ENCODE measurements at places on chromosomes 5 and 9.

GRCh38 chr9:9950813-9951212 is 662.0 kb downstream of the PTPRD start:
- no peak for DNase-seq

DNA sequence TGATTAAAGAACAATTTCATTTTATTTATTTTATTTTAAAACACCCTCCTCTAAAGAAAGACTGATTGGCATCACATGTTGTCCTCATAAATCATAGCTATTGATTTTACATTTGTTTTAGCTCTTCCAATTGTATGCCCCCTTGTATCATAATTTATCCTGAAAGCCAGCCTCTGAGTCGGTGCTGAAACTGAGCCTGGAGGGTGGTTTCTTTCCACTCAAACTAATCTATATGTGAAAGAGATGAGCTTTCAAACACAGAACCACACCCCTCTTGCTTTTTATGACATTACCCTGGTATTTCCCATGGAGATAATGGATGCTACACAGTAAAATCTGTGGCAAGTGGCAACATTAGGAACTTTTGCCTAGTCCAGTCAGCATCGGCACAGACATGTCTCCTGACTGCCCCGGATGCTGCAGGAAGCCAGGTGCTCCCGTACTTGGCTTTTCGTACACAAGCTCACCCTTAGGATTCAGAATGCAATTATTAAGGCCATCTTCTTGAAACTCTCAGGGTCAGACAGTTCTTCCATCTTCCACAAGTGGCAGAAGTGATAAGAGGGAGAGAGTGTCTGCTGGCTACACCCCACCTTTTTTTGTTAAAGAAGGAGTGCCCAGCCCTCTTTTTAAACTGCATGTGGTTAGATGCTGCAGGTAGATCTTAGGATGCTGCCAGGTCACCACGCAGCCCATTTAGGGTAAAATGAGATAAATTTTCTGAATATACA is 91.1 kb downstream of the SNCAIP start:
- DNase-seq, result no peak

GRCh38 chr9:116868201-116868600 is 181.1 kb downstream of the TRIM32 start:
- no peak for DNase-seq

GRCh38 chr9:132879457-132880323 is 992 bp downstream of the SPACA9 start:
- DNase-seq, result no peak

- DNase-seq, result no peak
Measured at GRCh38 chr5:180172447-180173197, 36.4 kb downstream of the RASGEF1C start.

- DNase-seq, result no peak
Measured at GRCh38 chr9:38281196-38281595, 111.3 kb upstream of the ALDH1B1 start.

- DNase-seq, result no peak
Measured at GRCh38 chr9:90961375-90961774, 159.8 kb downstream of the SYK start.

DNA sequence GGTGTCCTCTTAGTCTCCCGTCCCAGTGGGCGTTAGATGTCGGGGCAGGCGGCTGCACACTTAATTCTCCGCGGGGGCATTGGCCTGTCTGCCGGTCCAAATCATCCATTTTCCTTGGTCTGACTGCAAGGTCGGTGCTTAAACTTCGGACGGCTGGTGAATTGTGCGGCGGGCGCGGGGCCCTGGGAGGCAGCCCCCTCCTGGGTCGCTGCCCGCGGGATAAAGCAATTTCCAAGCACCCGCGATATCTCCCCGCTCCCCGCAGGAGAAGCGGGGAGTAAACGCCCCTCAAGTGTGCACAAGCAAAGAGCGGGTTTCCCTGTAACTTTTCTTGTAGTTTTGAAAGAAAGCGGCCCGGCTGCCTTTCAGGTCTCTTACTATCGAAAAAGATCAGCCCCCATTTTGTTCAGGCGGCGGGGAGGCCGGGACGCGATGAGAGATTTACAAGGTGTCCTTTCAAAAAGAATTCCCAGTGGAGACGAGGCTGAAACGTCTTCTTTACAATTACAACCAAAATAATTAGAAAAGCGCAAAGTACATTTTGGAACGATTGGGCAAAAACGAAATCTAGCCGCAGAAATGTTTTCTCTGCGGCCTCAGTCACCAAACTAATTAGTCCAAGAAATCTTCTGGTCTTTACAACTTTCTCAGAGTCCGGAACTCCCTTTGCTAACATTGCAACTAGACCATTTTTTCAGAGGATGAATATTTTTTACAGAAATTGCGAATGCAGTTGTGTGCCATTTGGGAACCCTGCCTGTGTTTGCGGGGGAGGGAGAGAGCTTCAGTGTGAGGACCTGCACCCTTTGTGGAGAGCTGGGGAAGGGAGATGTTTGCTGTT is 1.8 kb downstream of the IRX1 start:
- no peak for DNase-seq

DNA sequence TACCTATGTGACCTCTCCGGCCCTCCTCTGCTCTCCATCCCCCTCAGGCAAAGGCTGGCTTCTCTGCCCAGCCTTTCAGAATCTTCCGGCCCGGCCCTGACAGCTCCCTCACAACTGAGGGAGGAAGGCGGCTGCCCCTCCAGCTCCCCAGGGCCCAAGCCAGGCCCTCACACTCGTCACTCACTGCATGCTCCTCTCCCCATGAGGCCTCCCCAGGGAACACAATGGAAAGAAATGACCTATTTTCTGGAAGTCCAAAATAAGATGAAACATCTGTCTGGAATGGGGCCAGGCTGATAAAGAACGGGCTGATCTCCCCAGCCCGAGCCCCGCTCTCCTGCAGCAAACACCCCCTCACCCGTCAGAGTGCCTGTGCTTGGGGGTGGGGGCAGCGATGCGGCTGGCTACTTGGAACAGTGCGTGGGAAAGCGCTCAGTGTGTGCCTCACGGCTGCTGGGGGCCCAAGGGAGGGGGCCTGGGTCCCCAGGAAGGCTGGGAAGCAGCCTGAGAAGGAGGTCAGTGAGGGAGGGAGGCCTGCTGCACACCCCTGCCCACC is 11.3 kb downstream of the PDGFRB start:
- no peak for DNase-seq

DNA sequence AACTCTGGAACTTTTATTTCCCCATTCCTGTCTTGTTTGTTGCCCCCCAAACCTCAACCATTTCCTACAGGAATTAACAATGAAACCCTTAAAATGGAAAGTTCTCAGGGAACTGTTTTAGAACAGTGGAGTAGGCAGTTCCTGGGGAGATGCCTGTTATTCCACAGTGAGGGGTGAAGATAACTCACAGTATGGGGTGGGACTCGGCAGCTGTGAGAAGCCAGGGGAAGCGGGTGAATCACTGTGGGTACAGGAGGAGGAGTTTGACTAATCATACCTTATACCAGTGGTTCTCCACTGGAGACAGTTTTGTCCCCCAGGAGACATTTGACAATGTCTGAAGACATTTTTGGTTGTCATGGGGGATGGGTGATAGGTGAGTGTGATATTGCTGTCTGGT is 36.9 kb upstream of the GLRA1 start:
- DNase-seq, result no peak

GRCh38 chr9:91374939-91375338 is 13.2 kb upstream of the AUH start:
- no peak for DNase-seq

- no peak for DNase-seq
Measured at GRCh38 chr5:151248651-151249050, 4.3 kb upstream of the GM2A start.

GRCh38 chr5:131430794-131431193 is 166.9 kb downstream of the CDC42SE2 start:
- no peak for DNase-seq

DNA sequence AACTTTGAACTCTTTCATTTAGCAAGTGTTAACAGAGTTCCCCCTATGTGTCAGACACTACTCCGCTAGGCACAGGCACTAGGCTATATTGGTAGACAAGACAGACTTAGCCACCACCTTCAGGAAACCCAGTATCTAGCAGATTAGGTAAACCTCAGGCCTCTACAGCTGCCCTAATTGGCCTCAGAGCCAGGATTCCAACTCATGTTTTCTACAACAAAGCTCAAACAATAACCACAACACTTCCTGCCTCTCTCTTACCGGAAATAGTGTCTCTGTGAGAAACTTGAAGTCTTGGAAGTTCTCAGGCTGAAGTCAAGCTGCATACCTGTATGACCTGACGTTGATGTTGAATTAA is 116.6 kb upstream of the SLC44A1 start:
- DNase-seq, result peak; percentile 82

DNA sequence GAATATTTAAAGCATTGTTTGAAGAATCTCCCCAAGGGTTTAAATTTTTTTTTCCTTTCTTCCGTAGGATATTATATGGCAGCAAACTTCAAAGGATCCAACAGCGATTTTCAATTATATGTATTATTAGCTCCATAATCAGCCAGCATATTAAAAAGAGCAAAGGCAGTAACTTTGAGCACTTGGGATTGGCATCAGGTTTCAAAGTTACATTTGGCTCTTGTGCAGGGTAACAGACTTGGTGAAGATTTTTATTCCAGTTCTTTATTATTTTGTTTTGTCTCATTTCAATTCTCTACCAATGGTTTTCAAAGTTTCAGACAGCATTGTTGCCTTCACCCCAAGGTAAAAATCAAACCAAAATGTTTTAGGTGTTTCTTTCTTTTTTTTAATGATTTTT is 116.7 kb upstream of the ZNF366 start:
- no peak for DNase-seq

DNA sequence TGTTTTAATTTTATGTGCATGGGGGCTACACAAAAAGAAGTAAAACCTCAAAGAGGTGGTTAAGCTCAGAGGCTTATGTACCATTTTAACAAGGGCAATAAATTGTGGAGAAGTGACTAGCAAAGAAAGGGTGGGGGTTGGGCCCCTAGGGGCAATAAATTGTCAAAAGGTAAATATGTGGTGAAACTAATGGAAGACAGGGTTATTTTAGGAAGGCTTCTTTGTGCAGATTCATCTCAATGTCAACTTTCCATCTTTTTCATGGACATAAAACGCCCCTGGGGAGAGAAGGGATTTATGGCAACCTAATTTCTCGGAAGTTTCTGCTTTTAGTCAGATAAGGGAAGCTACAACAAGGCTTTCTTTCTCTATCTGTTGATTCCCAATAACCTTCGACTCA is 42.5 kb upstream of the GOLM1 start:
- no peak for DNase-seq

- DNase-seq, result no peak
Measured at GRCh38 chr5:56873056-56873455, 36.3 kb upstream of the SETD9 start.

DNA sequence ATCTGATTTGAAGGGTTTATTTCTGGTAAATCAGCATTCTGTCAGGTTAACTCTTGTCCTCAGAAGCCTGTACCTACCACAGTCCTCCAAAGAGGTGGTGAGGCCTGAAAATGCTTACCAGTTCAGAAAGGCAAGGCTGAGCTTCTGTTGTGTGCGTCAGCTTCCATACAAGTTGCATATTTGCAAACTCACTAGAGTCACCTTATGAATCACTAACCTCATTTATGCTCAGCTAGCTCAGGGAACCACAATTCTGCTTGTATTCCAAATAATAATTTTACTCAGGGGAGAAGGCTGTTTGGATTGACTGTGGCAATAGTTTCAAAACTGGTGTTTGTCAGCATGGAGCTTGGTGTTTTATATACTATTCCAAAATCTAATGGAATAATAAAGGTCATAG is 355.1 kb upstream of the RFX3 start:
- DNase-seq, result no peak

GRCh38 chr9:19665146-19665863 is 123.5 kb downstream of the SLC24A2 start:
- no peak for DNase-seq

GRCh38 chr5:158380661-158381060 is 521.7 kb upstream of the CLINT1 start:
- no peak for DNase-seq

DNA sequence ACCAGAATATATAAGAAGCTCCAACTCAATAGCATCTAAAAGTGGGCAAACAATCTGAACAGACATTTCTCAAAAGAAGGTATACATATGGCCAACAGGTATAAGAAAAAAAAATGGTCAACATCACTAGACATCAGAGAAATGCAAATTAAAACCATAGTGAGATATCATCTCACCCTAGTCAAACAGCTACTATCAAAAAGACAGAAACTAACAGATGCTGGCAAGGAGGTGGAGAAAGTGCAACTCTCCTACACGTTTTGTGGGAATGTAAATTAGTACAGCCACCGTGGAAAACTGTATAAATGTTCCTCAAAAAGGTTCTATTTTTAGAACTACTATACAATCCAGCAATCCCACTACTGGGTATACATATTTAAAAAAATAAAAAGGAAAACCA is 199.9 kb upstream of the SMC2 start:
- DNase-seq, result no peak

DNA sequence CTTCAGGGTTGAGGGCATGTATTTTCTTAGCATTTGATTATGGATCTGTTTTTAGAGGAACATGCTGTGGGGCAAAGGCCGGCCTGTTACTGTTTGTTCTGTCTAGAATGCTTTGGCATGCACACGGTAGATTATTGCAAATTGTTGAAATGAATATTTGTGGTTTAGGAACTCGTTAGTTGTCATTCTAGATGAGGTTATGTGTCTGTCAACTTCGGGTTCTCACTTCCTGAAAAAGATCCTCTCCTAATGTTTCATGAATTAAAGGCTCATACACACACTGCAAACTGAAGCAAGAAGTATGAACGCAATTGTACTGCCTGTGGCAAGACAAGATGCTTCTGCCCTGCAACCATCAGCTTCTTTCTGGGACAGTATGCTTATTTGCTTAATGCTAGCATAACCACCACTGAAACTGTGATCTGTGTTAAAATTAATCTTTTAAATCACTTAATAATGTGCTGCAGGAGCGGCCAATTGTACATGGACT is 99.6 kb downstream of the BASP1 start:
- no peak for DNase-seq

DNA sequence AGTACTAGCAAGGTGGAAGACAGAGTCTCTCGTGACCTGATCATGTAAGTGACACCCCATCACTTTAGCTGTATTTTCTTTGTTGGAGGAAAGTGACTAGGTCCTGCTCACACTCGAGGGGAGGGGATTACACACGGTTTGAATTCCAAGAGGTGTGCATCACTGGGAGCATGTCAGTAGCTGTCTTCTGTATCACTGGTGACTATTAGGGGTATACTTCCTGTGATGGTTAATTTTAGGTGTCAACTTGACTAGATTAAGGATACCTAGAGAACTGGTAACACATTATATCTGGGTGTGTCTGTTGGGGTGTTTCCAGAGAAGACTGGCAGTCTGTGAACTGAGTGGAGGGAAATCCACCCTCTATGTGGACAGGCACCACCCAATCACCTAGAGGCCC is 22.5 kb downstream of the FOXD1 start:
- no peak for DNase-seq

- DNase-seq, result no peak
Measured at GRCh38 chr5:130323804-130324454, 419.7 kb downstream of the CHSY3 start.

GRCh38 chr9:99563364-99563763 is 258.3 kb upstream of the NR4A3 start:
- no peak for DNase-seq

DNA sequence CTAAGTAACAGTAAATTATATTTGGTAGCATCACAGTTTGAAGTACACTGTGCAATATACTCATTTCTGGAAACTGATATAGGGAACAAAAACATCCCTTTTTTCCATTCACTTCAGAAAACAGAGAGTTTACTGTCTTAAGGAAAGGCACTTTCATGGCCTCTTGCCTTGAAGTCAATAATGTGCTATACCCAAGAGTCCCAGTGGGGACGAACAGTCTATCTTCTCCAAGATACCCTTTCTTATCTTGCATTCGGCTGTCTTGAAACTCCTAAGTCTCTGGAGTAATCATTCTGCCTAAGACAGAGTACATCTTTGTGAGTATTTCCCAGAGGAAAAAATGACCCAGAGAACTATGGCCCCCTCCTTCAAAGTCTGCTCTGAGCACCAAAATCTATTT is 107.1 kb downstream of the SLC1A3 start:
- DNase-seq, result no peak

All from naive thymus-derived CD8-positive, alpha-beta T cell (primary cell).